ENCODE measurements at places on chromosomes 16 and 17. TPM values are rescaled to one million over a fixed set of nuclear protein-coding genes. Genes with fewer than 3 reads are reported as not detected.

- DNase-seq, result no peak
These were observed 120.1 kb downstream of the RAB11FIP4 start for GRCh38 chr17:31511580-31511979.

GRCh38 chr17:81923302-81924260 lies 4.0 kb downstream of the MAFG start:
- no peak for DNase-seq

GRCh38 chr17:39077866-39078265 lies 73.6 kb downstream of the PLXDC1 start:
- no peak for DNase-seq

DNA sequence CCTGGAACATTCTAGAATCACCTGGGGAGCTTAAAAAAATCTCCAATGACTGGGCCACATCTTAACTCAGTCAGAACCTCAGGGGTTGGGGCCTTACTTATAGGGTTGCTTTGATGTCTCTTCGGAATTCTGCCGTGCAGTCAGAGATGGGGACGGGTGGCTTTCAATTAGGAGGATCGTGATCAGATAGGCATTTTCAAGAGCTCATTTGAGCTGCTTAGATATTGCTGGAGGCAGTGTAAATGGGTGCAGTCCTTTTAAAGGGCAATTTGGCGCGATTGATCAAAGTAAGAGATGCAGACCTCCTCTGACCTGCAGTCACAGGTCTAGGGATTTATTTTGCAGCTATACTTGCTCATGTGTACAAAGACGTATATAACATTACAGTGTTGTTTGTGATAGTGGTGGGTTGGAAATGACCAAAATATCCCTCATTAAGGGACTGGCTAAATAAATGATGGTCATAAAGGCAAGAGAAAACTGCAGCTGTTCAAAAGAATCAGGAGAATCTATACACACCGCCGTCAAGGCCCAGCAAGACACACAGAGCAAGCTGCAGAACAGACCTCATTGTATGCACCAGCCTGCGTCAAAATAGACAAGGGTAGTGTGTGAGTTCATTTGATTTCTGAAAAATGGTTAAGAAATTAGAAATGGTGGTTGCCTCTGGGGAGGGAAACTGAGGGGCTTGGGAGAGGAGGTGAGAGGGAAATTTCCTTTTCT lies 6.3 kb upstream of the KCNG4 start:
- DNase-seq, result no peak

DNA sequence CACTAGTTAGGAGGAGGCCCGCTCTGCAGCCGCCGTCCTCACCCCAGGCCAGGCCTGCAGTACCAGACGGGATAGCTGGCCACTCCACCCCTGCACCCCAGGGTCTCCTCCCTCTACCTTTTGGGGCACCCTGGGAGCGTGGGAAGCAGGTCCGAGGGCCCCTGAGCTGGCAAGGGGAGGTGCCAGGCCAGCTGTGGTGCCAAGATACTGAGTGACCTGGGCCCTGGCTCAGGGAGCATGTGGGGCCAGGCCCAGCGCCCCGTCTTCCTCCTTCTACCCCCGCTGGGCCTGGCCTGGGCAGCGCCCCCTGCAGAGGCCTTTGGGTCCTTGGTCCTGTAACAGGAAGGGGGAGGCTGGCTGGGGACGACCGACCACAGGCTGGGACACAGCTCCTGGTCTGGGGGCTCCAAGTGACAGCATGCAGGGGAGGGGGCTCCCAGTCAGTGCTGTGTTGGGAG lies 13.0 kb downstream of the PAM16 start:
- no peak for DNase-seq

GRCh38 chr16:1341495-1342420 lies 8.3 kb downstream of the BAIAP3 start:
- no peak for DNase-seq

GRCh38 chr17:8923762-8924161 lies 41.7 kb downstream of the PIK3R5 start:
- no peak for DNase-seq

DNA sequence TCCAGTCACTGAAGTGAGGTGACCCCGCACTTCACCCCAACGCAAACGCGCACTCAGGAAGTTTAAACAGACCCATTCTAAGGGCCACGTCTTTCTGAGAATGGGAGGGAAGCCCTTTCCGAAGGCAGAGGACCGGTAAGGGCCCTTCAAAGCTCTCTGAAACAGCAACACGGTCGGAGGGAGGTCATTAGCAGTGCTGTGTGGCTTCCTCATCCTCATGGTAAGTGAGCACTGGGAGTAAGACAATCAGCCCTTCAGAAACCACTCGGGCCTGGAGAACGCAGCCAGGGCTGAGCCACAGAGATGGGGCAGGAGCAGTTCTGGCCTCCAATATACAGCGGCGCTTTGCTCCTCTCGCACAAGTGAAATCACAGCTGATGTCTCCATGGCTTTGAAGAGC lies 23.7 kb downstream of the SRL start:
- DNase-seq, result no peak

Gene WFIKKN1
- 0.76 TPM for polyA plus RNA-seq

DNA sequence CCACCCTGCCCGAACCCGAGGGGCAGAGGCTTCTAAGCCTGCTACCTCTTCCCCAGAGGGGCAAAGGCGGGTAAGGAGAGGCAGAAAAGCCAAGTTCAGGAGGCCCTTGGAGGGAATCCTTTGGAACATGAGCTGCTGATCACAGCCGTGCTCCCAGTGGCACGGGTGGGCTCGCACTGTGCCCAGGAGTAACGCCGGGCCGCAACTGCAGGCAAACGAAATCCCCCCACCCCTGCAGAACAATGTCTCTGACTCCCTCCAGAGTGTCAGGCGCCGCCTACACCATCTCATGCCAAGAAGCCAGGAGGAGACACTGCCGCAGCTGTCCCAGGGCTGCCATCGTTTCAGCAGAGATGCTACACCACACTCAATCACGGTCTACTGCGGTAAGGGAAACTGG lies 8.9 kb downstream of the P4HB start:
- DNase-seq, result no peak

Gene RHBDF1
- polyA plus RNA-seq, result 38.1 TPM

- DNase-seq, result no peak
These were observed 27.9 kb downstream of the SMURF2 start for GRCh38 chr17:64634218-64634617.

DNA sequence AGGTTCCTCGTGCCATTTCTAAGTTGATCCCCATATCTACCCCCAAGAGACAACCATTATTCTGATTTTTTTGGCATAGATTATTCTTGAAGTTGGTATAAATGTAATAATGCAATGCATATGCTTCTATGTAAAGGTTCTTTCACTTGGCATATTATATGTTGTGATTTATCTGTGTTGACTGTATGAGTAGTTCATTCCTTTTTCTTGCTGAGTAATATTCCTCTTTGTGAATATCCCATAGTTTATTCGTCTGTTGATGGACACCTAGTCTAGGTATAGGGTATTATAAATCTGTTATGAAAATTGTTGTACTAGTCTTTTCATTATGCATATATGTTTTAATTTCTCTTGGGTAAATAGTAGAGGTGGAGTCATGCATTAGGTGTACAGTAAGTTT lies 36.6 kb downstream of the TANC2 start:
- no peak for DNase-seq

DNA sequence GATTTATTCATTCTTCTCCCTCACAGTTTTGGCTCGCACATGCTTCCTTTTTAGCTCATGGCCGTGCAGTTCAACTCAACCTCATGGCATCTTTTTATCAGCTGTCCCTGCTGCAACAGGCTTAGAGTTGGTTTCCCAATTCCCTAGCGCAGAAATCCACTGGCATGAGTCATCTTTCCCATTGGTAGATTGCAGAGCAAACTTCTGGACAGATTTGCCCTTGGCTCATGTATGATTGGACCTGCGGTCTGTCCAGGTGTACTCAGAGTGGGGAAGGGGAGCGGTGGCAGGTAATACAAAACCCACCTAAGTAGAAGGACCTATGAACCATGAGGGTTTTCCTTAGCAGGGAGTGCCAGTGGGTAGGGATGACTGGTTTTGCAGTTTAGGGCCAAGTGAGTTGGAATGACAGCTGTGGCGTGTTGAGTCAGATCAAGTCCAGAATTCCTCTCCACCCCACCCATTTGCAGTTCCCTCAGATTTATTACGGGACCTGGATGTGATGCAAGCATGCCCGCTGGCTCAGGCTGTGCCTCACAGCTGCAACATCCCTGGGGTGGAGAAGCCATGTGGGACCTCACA lies 584.7 kb downstream of the WWOX start:
- DNase-seq, result no peak

DNA sequence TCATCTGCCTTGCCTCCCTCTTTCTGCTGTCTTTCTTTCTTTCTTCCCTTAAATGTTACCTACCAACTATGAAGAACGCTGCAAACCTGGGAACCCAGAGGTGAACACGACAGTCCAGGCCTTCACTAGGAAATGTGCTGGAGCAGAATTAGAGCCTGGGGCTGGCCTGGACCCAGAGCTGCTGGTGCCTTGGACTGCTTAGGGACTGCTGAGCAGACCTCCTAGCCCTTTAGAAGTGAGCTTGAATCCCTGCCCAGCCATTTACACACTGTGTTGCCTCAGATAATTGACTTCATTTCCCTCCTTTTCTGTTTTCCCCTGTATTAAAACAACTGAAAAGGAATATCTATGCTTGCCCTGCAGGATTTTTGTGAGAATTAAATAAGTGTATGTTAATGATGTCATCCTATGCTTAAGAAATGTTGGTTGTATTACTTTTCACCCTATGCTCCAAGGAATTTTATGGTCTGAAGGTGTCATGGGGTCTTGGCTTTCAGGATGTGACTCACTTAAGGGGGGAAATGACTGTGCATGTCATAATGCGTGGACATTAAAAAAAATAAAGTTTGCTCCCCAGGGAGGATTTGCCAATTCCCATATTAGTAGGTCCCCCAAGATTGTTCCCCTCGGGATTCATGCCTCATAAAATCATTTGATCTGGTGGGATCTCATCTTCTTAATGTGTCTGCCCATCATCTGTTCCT lies 11.5 kb downstream of the CDH13 start:
- DNase-seq, result no peak

Data from forelimb muscle (tissue), 1 donor.